ENCODE measurements at places on chromosomes 12 and 14. TPM values are rescaled to one million over a fixed set of nuclear protein-coding genes. Genes with fewer than 3 reads are reported as not detected.

Gene SYCP3
- not detected for total RNA-seq

Gene MMP17
- total RNA-seq, result 27.5 TPM

DNA sequence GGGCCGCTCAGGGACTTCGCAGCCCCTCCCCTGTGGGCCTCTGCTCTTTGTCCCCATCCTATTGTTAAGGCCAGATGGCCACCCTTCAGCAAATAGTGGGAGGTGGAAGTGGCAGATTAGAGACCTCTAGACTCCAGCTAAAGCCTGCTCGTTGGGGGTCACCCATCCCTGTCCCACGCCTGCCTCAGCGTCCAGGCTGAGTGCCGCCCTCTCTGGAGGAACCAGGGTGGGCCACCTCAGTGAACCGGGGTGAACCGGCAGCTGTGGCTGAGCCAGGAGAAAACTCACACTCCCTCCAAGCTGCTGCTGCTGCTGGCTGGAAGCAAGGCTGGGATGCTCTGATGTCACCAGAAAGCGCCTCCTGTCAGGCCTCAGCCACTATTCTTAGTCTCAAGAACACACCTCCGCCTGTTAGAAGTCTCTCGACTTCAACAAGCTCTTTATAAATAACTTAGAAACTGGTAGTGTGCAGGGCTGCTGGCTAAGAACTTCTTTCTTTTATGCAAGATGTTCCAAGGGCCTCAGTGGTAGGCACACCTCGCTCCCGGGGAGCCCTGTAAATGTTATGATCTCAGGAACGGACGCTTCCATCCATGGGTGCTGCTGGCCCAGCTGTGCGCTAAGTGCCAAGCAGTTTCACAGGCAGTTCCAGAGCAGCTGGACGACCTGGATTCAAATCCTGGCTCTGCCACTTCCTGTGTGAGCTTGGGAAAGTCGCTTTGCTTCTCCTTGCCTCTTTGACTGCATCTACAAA is 19.8 kb upstream of the TESC start:
- no peak for DNase-seq
- no peak overlapping the region for H3K27ac ChIP-seq
- peaks cover 5% of the 10 kb centered on the region for H3K27me3 ChIP-seq
- no peak overlapping the region for H3K4me3 ChIP-seq
- peaks cover 6% of the 10 kb centered on the region for H3K4me1 ChIP-seq

GRCh38 chr12:61999311-61999710 is 260.9 kb upstream of the USP15 start:
- H3K4me1 ChIP-seq, result no peaks in the 10 kb centered on the region
- no peaks in the 10 kb centered on the region for H3K36me3 ChIP-seq
- H3K4me3 ChIP-seq, result no peak overlapping the region
- no peaks in the 10 kb centered on the region for H3K27me3 ChIP-seq
- DNase-seq, result no peak
- H3K27ac ChIP-seq, result no peak overlapping the region

GRCh38 chr12:92951006-92951405 is 21.9 kb upstream of the EEA1 start:
- H3K4me1 ChIP-seq, result peaks cover 5% of the 10 kb centered on the region
- no peaks in the 10 kb centered on the region for H3K27me3 ChIP-seq
- peaks cover 7% of the 10 kb centered on the region for H3K36me3 ChIP-seq
- no peak overlapping the region for H3K4me3 ChIP-seq
- H3K27ac ChIP-seq, result no peak overlapping the region

DNA sequence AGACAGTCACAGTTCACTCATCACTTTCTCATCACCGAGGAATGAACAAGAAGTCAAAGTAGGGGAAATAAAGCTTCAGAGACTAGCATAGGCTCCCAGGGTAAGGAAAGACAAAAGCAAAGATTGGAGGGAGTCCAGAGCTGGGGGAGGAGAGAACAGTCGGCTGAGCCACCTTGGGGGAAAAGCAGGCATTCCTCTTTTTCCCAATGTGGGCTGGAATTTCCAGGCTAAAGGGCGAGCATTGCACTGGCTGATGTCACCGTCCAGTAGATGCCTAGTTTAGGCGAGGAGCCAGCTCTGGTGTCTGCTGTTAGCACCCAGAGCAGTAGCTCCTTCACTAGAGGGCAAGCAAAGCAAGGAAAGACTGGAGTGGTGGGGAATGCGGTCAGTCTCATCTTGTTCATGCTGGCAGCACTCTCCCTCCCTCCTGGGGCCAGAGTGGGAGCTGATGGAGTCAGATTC is 8.5 kb upstream of the KRT75 start:
- peaks cover 24% of the 10 kb centered on the region for H3K27me3 ChIP-seq
- H3K36me3 ChIP-seq, result no peaks in the 10 kb centered on the region
- no peak overlapping the region for H3K4me3 ChIP-seq
- DNase-seq, result peak; percentile 69

DNA sequence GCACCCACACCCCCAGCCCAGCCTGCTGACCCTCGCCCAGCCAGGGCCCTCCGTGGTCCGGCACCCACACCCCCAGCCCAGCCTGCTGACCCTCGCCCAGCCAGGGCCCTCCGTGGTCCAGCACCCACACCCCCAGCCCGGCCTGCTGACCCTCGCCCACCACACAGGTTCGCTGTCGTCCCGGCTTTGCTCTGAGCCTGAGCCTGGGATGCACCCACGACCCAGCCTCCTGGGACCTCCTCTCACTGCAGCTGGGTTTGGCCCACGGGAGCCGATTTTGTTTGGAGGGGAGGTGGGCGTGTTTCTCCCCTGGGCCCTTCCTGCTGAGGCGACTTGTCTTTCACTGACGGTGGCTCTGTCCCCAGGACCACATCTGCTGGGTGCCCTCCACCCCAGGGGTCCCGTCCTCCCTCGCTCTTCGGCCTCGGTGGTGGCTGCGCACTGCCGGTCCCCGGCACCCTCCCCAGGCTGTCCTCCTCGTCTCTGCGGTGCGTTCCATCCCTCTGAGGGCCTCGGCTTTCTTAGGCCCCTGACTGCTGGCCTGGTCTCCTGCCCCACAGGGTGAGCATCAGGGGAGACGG is 83.8 kb downstream of the GALNT9 start:
- peaks cover 6% of the 10 kb centered on the region for H3K36me3 ChIP-seq
- H3K27me3 ChIP-seq, result peaks cover 19% of the 10 kb centered on the region
- H3K4me1 ChIP-seq, result no peaks in the 10 kb centered on the region
- no peak overlapping the region for H3K27ac ChIP-seq
- no peak overlapping the region for H3K4me3 ChIP-seq
